Stimulated activated CD8-positive, alpha-beta memory T cell treated with anti-CD3 and anti-CD28 coated beads, Interleukin-4, amount 100 ng/mL, for 4 hours (primary cell): ENCODE measurements at places on chromosomes 2 and 18.

DNA sequence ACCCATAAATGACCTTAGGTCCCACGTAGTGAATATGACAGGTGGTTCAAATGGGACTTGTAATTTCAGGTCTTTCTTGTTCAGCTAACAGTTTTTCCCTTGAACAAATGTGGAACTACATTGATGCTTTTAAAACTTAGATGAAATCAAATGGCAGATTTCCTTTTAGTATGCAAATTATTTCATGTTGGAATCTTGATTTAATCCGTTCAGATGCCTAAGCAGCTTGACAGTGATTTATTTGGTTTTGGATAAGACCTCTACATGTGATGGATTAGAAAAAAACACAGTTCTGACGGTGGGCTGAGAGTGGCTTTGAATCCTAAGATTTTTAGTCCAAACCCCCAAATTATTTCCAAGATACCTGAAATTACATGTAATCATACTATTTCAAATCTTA lies 16.9 kb downstream of the SCYGR4 start:
- DNase-seq, result no peak

- DNase-seq, result no peak
Measured at GRCh38 chr2:33678436-33678835, 79.3 kb upstream of the FAM98A start.

DNA sequence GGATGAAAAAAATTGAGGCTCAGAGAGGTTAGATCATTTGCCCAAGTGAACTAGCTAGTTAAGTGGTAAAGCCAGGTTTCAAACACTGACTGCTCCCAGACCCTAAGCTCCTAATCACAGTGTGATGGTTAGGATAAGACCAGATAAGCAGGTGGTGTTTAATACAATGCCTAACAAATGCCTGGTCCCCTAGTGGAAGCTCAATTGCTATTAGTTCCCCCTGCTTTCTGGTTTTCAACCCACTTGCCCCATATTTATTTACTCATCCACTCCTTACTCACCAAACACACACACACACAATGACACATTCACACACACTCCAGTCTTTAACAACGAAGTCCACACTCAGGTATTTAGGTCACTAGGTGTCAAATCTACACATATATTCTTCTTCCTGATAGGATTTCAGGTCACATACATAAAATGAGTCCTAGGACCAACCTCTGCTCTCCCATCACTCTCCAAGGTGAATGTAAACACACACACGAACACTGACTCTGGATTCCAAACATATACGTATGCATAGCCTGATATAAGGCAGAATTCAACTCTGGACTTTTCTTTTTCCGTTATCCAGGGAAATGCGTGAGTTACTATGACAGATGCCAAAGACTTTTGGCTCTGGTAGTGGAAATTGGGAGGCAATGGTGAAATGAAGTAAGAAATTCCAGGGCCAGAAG lies 73.6 kb upstream of the TSPYL6 start:
- DNase-seq, result no peak

DNA sequence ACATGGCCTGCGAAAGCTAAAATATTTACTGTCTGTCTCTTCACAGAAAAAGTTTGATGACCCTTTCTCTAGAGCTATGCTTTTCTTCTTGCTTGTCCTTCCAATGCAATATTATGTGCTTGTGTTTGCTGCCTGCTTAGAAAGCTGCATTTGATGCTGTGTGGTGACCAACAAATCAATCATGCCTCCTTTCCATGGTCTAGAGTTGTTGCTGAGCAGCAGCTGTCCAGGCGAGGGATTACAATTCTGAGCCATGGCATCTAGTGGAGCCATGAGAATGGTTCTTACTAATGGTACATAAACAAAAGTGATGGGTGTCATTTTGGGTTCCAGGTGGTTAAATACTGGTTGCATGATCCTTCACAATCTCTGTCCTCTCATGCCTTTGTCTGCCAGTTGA lies 1142.1 kb downstream of the DPP10 start:
- no peak for DNase-seq

GRCh38 chr2:56008661-56009431 lies 85.3 kb upstream of the EFEMP1 start:
- no peak for DNase-seq

GRCh38 chr2:162840598-162841246 lies 2.2 kb upstream of the KCNH7 start:
- no peak for DNase-seq

- DNase-seq, result no peak
Measured at GRCh38 chr2:63888490-63889402, 47.0 kb downstream of the UGP2 start.

DNA sequence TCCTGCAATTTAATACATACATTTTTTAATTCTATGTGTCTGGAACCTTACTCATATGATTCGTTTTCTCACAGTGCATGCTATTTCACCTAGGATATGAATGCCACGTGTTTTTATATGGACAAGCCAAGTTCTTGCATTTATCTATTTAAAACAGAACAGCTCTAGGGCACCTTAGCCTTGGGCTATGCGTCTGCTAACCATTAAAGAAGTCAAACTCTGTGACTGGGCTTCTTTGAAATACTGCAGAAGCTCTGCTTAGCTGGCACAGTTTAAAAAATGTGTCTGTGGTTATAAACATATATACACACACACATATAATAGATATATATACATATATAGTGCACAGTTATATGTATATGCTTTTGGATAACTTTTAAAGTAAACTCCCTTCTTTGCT lies 890.8 kb upstream of the KLHL29 start:
- DNase-seq, result no peak

- DNase-seq, result no peak
Measured at GRCh38 chr2:18592372-18592771, 3.0 kb upstream of the NT5C1B start.

DNA sequence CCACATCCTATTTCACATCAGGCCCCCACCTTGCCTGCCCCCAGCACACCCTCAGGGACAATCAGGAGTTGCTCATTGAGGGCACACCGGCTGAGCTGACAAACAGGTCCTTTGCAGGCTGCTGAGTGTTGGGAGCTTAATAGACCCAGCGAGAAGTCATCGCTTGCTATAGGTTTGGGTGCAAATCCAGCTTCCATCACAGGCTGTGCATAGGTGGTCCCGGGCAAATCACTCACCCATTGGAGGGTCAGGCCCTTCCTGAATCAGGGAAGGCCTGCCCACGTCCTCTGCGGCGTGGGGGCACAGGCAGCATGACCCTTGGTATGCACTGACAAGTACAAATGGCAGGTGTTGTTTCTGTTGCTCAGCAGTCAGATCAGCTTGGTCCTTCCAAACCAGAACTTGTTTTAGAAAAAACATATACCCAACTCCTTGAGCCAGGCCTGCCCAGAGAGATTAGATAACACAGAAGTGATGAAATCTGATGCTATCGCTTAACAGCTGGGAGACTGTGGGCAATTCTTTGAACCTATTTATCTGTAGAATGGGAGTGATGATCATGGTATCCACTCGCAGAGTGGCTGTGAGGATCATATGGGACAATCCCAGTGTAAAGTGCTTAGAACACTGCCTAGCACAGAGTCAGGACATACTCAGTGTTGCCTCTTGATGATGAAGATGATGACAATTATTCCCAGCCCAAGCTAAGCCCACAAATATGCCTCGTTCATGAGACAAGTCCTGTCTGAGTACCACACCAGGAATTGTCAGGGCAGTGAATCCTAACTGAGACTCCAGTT lies 34.9 kb downstream of the SMAD7 start:
- DNase-seq, result no peak

- no peak for DNase-seq
Measured at GRCh38 chr2:44247924-44248323, 27.4 kb upstream of the SLC3A1 start.

DNA sequence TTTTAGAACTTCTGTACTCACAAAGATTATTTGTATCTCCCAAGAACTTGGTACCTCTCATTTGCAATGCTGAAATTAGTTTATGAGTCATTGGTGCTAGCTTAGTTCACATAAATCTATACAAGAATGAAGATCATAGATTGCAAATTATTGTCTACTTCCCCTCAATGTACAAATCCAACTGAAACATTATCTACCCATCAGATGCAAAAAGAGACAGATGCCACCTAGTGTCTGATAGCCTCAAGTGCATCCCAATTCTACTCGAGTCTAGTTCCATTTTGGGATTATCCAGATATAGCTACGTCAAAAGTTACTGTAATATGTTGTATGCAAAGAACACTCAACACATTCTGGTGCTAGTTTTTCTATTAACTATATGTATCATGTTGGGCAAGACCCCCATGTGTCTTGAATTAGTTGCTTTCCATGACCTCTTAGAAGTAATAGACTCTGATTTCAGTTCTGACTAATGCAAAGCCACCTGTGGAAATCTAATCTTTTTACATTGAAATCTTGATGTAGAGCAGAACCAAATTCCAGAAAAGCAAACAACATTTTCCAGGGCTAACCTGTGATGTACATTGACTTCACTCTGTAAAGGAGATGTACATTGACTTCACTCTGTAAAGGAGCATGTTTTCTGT lies 210.0 kb downstream of the RBM43 start:
- DNase-seq, result no peak

DNA sequence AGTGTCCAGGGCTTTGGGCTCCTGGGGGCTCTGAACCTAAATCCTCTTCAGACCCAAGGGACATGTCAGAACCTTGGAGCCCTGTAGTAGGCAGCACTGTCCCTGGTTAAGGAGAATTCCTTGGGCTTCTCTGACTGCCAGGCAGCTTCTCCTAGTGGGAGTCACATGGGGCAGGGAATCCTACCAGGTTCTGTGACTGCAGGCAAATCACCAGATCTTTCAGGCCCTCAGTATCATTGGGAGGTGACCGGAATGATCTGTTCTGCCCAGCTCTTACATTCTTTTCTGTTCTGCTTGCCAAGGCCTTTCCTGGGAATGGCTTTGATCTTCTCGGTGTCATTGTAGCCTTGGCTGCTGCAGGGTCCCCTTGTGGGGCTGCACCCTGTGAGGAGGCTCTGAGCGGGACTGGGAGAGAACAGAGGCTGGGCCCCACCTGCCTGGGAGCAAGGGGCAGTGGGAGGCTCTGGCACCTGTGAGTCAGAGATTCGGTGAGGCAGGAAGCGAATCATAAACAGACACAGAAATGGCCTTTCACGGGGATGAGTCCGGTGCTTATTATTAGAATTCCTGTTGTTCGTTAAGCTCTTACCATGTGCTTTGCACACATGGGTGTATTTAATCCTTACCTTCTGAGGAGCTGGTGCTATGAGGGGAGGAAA lies 14.1 kb downstream of the CEP68 start:
- DNase-seq, result no peak

- DNase-seq, result no peak
Measured at GRCh38 chr2:45397292-45397691, 213.8 kb downstream of the SRBD1 start.

- DNase-seq, result no peak
Measured at GRCh38 chr2:203143391-203143790, 95.4 kb upstream of the CYP20A1 start.

DNA sequence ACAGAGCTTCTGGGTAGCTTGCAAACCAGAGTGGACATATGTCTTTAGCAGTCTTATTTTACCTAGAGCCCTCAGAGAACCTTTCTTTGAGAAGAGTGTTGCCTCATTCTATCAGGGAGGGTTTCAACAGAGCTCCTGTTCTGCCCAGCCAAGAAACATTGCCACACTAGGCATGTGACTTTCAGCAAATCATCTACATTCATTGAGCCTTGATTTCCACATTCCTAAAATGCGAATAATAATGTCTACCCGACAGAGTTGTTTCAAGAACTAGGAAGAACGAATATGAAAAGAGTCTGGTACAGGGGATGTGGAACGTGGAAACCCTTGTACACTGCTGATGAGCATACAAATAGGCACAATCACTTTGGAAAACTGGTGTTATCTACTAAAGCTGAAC lies 7.8 kb upstream of the PRKAG3 start:
- DNase-seq, result no peak

DNA sequence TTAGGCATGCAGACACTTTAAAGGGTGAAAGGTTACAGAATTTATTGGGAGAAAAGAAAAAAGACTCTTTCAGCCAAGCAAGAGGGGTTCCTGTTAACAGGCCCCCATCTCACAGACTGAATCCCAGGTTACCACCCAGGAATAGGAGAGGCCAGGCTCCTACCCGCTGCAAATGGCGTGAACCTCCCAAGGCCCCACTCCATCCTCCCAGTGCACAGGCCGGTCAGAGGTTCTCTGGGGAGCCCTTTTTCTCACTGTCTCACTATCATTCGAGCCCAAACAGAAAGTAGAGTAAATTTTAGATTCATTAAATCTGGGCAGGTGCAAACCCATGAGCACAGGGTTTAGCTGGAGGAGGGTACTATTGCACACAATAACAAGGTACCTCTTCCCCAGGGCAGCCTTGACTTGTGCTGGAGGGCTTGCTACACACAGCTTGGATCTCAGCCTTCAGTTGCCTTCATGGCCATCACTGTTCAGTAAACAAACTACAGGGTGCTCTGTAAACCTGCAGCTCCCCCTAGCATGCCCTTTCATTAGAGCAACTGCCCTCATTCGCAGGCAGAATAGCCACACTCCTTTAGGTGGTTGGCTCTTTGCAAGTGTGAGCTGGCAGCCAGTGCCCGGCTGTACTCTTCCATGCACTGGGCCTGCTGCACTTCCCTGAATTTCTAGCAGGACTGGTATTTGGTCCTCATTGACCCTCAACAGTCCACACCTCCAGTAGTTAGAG lies 7.3 kb upstream of the PLEK start:
- DNase-seq, result no peak

DNA sequence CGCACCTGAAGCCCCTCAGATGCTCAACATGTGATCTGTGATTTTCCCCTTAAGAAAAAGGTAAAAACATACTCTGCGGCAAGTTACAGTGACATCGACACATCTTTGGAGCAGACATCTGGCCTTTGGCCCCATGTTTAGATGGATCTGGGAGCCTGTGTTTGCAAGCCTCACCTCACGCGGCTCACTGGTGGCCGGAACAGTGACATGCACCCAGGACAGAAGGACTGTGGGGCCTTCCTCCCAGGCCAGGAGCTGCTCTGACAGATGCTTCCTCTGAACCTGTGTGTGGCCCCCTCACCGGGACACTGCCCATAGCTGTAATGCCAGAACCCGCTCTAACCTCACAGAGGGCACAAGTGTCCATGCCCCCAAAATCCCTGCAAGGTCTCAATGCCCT lies 13.1 kb downstream of the PASK start:
- DNase-seq, result no peak

- no peak for DNase-seq
Measured at GRCh38 chr2:28080911-28081310, 190.4 kb downstream of the BABAM2 start.
